GM04504 (cell line): ENCODE measurements at places on chromosomes 1 and 21.
A peak's percentile ranks its signal among the peaks of the same experiment; 100 is the strongest.

- no peak for DNase-seq
Measured at GRCh38 chr1:232943679-232944252, 6.6 kb upstream of the NTPCR start.

DNA sequence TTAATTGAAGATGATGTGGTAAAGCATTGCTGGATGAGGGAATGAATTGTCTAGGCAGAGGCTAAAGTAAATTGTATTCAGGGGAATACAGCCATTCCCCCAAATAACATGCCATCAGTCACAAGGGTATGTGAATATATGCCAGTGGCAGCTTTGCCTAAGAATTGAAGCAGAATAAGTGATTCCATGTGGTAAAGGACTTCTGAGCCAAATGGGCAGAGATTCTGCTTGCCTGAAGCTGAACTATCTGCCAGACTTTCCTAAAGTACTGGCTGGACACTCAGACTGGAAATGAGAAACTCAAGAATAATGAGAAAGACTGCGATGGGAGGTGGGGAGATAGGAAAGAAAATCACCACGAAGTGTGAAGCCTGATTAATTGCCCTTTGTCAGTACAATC lies 2.4 kb downstream of the LIX1L start:
- no peak for DNase-seq

- no peak for DNase-seq
Measured at GRCh38 chr1:181768211-181768929, 285.1 kb downstream of the CACNA1E start.

GRCh38 chr1:179728271-179728670 lies 14.8 kb upstream of the FAM163A start:
- DNase-seq: no peak

- DNase-seq: peak; percentile 93
Measured at GRCh38 chr1:23194119-23194984, 22.9 kb downstream of the HTR1D start.

DNA sequence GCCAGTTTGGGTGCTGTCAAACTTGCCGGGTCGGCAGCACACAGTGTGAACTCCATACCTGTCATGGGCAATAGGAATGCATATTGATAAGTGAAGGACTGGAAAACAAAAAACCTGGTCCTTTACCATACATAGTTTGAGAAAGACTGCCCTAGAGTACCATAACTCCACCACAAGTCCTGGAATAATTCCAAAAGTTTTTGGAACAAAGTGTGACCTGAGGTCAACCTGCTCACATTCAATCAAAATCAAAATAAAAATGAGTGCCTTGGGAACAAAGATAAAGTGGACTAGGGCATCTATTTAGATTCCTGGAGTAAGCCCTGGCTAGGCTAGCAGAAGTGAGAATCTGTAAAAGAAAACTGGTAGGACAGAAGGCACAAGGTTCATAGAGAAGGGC lies 7.6 kb downstream of the PEX19 start:
- DNase-seq: no peak

- DNase-seq: peak; percentile 3
Measured at GRCh38 chr1:167934426-167935215, 1.9 kb upstream of the DCAF6 start.

- DNase-seq: peak; percentile 42
Measured at GRCh38 chr1:205438213-205439158, 16.6 kb upstream of the LEMD1 start.

GRCh38 chr1:174953285-174954072 lies 46.3 kb upstream of the CACYBP start:
- DNase-seq: no peak

DNA sequence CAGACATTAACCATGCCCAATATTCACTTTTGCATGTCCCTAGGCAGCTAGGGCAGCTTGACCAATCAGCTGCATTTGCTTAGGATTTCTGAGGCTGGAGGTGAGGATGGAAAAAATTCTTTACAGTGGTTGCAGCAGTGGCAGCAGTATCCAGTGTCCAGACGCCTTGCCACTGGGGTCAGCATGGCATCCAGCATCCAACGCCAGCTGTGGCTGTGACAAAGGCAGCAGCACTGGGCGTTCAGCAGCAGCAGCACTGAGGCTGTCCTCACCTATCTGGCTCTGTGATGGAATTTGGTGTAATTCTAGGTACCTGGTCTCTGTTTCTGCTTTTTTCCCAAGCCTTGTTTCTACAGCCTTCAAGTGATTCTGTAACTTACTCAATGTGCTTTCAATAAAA lies 15.5 kb downstream of the RHBDL2 start:
- DNase-seq: no peak

DNA sequence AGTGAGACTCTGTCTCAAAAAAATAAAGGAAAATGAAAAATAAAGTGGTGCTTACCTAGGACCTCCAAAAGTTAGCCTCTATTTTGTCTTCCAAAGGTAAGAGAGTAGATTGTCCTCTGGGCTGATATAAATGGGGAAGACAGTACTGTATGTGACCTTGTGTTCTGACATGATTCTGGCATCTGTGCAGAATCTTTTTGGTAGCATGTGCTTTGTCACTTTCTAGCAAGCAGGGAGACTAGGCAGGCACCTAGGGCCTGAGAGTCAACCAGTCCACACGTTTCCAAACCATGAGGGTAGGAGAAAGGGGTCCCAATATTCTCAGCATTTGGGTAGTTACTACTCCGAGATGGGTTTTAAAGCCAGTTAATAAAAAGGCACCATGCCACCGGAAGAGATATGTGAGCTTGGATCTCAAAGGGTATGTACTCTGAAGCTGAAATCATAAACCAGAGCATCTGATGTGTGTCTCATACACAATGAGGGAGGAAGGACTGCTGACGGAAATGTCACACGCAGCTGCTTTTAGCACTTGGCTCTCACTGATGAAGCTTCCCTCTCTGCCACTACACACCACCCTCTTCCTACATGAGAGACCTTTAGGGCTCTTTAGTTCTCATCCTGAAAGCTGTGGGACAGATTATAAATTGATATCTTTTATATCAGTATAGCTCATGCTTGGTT lies 27.0 kb upstream of the SLC16A1 start:
- no peak for DNase-seq

DNA sequence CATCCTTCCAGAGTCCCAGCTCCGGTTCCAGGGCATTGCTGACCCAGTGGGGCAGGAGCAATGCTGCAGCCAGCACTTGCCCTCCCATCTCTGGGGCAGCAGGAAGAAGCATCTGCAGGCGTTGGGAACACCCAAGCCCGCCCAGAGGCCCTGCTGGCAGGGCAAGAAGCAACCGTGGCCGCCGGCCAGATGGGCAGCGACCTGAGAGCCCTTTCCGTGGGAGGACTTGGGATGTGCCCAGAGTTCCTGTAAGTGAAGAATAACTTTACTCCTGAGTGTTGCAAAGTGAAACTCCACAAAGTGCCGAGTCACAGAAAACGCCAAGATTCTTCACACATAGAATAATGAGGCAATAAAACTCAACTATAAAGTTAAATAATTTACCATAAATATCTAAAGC lies 46.0 kb downstream of the GRIK3 start:
- DNase-seq: no peak

DNA sequence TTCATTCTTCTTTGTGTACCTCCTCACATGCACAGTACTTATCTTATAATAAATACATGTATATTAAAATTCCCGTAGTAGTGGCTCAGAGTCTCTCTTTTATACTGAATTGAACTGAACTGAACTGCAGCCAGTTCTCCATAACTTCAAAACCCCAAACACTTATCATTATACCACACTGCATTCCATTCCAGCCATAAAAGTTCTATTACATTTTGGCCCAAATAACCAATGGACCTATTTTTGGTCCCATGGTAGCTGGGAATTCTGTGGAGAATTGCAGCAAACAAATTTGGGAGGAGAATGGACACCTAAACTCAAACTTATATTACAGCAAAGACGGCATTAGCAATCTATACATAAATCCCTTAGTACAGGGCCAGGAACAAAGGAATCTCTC lies 86.6 kb upstream of the C1orf87 start:
- DNase-seq: no peak

DNA sequence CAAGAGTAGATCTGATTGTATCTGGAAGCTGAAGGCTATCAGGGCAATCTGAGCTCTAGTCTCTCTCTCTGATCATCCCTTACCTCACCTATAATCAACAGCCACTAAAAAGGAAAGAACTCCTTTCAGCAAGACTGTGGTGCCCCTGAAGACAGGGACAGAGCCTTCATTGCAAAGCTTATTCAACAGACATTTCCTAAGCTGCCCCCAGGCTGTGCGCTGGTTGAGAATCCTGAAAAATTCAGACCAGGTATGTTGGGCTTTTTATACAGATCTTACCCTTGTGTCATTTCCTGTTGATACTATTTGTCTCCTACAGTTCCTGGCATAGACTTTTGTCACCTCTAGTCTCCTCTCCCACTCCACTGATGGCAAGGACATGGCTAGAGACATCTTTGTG lies 63.3 kb upstream of the PLA2G4A start:
- no peak for DNase-seq

DNA sequence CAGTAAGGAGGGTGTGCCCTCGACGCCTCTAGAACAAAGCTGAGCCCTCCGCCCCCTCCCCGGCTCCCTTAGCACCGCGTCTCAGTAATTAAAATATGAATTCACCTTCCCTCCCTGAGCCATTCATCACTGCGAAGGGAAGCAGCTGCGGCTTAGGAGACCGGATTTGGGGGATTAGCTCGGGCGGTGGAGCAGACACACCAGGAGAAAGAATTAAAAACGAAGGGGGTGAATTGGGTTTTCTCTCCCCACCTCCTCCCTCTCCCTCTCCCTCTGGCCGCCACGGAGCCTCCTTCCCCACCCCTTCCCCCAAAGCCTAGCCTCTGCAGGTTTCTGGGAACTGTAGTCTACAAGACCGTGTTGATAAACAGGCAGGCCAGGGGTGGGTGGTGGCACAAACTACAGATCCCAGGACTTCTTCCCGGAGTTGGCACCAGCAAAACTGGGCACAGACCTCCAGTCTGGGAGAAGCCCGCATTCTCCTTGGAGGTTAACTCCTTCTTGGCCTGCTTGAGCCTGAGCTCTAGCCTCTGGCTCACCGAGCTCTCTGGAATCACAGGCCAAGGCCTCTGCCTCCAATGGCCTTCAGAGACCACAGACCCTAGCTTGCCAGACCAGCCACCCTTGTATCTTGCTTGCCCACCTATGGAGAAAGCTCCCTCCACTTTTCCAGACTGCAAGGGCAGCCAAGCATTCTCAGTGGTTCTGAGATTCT lies 10.8 kb downstream of the BLACAT1 start:
- DNase-seq: no peak

DNA sequence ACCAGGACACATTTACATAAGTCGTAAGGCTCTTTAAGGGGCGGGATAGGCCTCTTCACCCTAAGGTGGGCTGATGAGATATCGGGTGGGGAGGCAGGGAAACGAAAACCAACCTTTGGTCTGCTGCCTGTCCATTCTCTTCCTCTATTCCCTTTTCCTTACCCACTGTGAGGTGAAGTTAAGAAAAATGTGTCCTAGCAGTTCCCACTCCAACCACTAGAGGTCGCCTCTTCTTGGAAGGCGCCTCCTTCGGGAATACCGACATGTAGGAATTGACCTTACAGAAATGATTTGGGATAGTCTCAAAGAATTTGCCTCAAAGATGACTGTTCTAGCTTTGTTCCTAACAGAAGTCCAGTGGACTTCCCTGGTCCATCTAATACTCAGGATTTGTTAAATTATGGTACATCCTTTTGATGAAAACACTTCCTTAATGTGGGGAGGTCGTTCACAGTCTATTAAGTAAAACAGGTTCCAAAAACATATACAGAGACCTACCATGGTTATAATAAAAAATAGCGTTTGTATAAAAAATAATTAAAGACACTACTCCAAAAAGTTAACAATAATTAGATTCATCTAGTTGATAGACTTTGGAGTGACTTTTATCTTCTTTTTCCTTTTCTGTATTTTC lies 14.1 kb downstream of the AZIN2 start:
- DNase-seq: peak; percentile 56

- DNase-seq: no peak
Measured at GRCh38 chr1:190377294-190377693, 100.4 kb downstream of the BRINP3 start.

- DNase-seq: no peak
Measured at GRCh38 chr1:209403921-209404320, 179.6 kb upstream of the CAMK1G start.

DNA sequence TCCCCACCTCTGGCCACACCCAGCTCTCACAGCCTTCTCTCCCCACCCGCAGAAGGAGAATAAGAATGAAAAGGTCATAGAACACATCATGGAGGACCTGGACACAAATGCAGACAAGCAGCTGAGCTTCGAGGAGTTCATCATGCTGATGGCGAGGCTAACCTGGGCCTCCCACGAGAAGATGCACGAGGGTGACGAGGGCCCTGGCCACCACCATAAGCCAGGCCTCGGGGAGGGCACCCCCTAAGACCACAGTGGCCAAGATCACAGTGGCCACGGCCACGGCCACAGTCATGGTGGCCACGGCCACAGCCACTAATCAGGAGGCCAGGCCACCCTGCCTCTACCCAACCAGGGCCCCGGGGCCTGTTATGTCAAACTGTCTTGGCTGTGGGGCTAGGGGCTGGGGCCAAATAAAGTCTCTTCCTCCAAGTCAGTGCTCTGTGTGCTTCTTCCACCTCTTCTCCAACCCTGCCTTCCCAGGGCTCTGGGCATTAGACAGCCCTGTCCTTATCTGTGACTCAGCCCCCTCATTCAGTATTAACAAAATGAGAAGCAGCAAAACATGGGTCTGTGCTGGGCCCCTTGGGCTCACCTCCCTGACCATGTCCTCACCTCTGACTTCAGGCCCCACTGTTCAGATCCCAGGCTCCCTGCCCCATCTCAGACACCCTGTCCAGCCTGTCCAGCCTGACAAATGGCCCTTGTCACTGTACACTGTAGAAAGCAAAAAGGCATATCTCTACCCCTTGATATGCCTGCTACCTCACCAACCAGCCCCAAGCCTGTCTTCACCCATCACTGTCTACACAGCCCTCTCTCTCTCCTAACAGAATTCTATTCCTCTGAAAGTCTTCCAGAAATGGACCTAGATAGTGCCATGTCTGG lies 3.2 kb downstream of the S100A9 start:
- DNase-seq: no peak

- DNase-seq: no peak
Measured at GRCh38 chr1:150484431-150484830, 2.8 kb upstream of the TARS2 start.

- DNase-seq: no peak
Measured at GRCh38 chr21:45934085-45934484, 47.5 kb upstream of the COL6A1 start.
